ENCODE measurements at places on chromosomes 12 and 14.

- DNase-seq: no peak
These were observed 8.3 kb downstream of the GALNT16 start for GRCh38 chr14:69268223-69268622.

DNA sequence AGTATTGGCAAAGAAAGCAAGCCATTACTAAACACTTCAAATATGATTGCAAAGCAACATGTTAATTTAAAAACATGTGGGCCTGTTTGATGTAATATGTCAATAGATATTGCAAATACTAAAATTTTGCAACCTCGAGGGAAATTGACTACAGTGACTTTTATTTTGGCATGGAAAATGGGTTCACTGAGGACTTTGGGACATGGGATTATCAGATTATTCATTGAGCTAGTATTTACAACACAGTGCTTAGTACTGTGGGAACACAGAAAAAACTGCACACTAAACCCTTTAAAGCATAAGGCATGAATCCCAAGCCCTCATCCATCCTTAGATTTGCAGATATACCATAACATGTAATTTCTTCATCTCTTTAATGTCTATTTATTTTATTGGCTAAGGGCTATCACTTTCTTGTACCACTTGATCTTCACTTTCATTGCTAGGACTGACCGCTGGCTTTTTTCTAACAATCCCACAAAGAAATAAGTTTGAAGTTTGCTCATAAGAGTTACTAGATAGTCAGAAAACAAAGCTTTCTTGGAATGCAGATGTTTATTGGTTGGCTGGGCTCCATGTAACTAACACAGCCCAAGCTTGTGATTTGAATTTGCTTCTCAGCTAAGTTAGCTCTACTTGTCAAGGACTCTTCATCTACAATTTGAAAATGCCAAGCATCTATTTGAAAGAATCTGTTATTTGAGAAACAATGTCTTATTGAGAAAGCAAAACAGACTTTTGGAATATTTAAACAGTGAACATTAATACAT is 48.7 kb downstream of the PPFIBP1 start:
- DNase-seq: no peak

- peak; percentile 70 for DNase-seq
These were observed 62.1 kb downstream of the HRK start for GRCh38 chr12:116818948-116819832.

DNA sequence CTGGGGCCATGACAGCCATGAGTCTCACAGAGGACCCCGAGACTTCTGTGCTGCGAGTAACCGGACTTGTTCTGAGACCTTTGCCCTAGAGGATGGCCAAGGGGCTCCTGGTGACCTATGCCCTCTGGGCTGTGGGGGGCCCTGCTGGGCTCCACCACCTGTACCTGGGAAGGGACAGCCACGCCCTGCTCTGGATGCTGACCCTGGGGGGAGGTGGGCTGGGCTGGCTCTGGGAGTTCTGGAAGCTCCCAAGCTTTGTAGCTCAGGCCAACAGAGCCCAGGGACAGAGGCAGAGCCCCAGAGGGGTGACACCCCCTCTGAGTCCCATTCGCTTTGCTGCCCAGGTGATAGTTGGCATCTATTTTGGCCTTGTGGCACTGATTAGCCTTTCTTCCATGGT is 2.1 kb downstream of the DNAJC22 start:
- no peak for DNase-seq

Measured in NCI-H524 (cell line).